NCI-H1048 (cell line): ENCODE measurements at places on chromosomes 11 and 22.
A peak's percentile ranks its signal among the peaks of the same experiment; 100 is the strongest.

- no peak for DNase-seq
Measured at GRCh38 chr11:129639300-129639699, 176.3 kb upstream of the TMEM45B start.

DNA sequence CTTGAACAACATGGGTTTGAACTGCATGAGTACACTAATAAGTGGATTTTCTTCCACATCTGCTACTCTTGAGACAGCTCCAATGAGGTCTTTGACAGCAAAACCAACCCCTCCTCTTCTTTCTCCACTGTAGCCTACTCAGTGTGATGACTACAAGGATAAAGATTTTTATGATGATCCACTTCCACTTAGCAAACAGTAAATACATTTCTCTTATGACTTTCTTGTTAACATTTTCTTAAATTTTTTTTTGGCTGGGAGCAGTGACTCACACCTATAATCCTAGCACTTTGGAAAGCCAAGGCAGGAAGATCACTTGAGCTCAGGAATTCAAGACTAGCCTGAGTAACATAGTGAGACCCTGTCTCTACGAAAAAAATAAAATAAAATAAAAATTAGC is 9.9 kb upstream of the EIF4G2 start:
- DNase-seq = no peak

- DNase-seq = no peak
Measured at GRCh38 chr11:18066626-18067025, 20.6 kb upstream of the TPH1 start.

GRCh38 chr11:102318469-102318868 is 1.2 kb downstream of the BIRC3 start:
- no peak for DNase-seq

DNA sequence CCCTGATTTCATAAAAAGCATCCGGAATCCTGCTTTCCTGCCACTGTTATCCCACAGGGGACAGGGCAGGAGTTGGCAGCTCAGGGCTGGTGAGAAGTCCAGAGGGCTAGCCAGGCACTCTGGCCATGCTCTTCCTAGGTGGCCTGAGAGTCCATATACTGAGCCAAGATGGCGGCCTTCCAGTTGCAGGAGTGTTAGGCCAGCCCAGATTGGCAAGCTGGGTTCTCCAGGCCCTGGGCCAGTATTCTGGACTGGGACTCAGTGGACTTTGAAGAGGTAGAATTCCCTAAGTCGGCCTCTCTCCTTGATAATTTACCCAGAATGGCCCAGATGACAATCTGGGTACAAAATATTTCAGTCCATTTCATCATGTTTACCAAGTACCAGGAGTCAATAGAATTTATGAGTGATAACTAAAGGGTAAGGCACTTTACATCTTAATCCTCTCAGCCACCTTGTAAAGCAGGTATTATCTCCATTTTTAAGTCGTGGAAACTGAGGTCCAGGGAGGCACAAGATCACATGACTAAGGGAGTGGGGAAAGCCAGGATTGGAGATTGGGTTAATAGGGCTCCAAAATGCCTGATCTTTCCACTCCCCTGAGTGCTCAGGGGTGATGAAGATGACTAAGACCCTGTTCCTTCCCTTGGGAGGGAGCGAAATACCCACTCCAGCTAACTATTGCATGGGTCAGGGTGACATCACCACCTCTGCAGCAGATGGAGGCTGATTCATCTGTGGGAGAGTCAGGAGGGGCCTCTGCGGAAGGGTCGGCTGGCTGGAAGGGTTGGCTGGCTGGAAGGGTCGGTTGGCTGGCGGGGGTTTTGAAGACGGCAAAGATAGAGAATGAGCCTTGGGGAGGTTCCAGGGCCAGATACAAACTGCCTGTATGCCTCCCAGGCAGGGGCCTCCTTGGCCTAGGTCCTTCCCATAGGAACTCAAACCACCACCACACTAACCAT is 1.2 kb upstream of the MICALL1 start:
- DNase-seq = no peak

GRCh38 chr11:46295312-46296058 is 18.0 kb downstream of the CREB3L1 start:
- peak; percentile 40 for DNase-seq

GRCh38 chr11:64385945-64386704 is 27.2 kb downstream of the RPS6KA4 start:
- DNase-seq = no peak
